Right lobe of liver (tissue), 6 donors: ENCODE measurements at places on chromosomes 5 and 9.
A peak's percentile ranks its signal among the peaks of the same experiment; 100 is the strongest.

GRCh38 chr9:134059188-134059641, 8.6 kb downstream of the BRD3 start:
- DNase-seq, result peak; percentile 49

GRCh38 chr5:38745836-38746732, 99.7 kb upstream of the OSMR start:
- no peak for DNase-seq

- DNase-seq, result no peak
Observed at GRCh38 chr5:140311011-140311467, 8.1 kb upstream of the PFDN1 start.

DNA sequence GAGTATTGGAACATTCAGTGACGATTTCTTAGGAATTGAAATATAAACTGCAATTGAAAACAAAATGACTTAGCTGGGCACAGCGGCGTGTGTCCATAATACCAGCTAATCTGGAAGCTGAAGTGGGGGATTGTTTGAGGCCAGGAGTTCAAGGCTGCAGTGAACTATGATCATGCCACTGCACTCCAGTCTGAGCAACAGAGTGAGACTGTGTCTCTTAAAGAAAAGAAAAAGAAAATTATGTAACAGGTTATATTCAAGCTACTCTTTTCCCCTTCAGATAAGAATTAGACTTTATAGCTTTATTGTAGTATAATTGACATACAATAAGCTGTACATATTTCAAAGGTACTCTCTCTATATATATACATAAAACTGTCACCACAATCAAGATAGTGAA, 6.4 kb downstream of the SLC26A2 start:
- no peak for DNase-seq

GRCh38 chr5:5637173-5637572, 214.7 kb downstream of the ICE1 start:
- DNase-seq, result no peak

GRCh38 chr9:81588148-81588871, 101.0 kb downstream of the TLE1 start:
- peak; percentile 89 for DNase-seq

DNA sequence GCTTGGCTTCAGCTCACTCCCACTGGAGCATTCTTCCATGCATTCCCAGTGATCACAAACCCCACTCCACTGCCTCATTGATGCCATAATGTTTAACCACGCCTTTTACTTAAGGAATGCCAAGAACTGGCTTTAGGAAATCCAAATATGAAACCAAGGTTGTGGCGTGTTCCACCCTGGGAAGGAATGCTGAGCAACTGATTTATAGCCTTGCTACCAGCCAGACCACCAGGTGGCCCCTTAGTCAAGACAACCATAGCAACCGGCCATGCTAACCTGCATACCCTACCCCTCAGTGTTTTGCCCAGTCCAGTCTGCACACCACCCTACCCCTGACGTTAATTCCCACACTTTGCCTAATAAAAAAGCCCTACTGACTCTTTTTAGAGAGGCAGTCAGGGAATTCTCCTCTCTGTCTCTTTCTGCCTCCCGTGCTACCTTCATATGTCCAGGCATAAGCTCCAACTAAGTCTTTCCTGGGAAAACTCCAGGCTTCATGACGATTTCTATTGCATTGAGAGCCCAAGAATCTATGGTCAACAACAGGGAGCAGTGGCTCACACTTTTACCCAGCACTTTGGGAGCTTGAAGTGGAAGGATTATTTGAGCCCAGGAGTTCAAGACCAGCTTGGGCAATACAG, 27.0 kb upstream of the PRRC2B start:
- DNase-seq, result no peak

- DNase-seq, result no peak
Observed at GRCh38 chr5:37214550-37214949, 34.6 kb downstream of the CPLANE1 start.

DNA sequence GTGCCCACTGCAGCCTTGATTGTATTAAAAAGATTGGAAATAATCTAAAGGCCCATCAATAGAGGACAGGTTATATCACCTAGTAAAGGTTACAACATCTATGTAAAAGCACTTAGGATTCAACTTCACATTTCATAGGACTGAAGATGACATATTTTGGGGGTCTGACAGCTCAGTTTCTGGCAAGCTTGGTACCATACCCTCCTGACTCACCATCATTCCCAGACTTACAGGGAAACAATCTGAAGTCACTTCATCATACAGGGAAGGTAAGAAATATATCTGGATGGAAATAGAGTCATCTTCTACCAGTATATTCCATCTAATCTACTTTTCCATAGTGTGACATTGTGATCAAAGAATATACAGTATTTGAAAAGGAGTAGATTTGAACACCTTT, 28.8 kb upstream of the DAB2 start:
- DNase-seq, result no peak

- DNase-seq, result no peak
Observed at GRCh38 chr9:111037356-111037707, 938 bp downstream of the LPAR1 start.
